Activated CD8-positive, alpha-beta T cell treated with anti-CD3 and anti-CD28 coated beads for 36 hours (primary cell): ENCODE measurements at places on chromosomes 2 and 18. TPM values are rescaled to one million over a fixed set of nuclear protein-coding genes. Genes with fewer than 3 reads are reported as not detected.

The SERPINB13 gene
- total RNA-seq: not detected

The REG1B gene
- total RNA-seq: not detected

The EEF1B2 gene
- total RNA-seq: 1,169 TPM

- no peaks in the 10 kb centered on the region for H3K27me3 ChIP-seq
- H3K4me1 ChIP-seq: no peaks in the 10 kb centered on the region
- DNase-seq: no peak
- no peaks in the 10 kb centered on the region for H3K36me3 ChIP-seq
- no peak overlapping the region for H3K27ac ChIP-seq
Measured at GRCh38 chr2:183948861-183949260, 649.5 kb upstream of the ZNF804A start.

DNA sequence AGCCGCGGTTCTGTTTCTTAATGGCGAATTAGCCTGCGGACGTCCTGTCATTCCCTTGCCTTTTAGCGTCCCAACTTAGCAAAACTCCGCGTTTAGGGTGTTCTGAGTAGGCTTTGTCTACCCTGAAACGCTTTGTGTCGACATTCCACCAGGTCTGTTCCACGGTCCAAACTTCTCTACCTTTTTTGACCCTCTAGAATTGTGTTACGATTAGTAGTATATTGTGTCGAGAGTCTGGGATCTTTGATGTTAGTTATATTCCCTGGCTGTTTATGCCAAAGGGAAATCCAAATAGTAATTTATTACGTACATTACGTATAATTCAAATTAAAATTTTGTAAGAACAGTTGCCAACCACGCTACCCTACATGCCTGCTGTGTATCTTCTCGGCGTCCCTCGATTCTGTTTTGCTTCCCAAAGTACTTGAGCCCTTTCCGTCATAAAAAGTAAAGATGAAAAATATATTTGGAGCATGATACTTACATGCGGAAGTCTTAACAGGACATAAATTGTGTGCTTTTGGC lies 495 bp upstream of the TTC32 start:
- H3K27ac ChIP-seq: peak overlapping the region; percentile 97
- H3K4me3 ChIP-seq: peak overlapping the region; percentile 81
- peaks cover 15% of the 10 kb centered on the region for H3K36me3 ChIP-seq
- DNase-seq: no peak
- H3K27me3 ChIP-seq: no peaks in the 10 kb centered on the region

The RSAD2 gene
- total RNA-seq: 3.7 TPM

GRCh38 chr2:203534621-203535077 lies 452 bp downstream of the RAPH1 start:
- H3K36me3 ChIP-seq: no peaks in the 10 kb centered on the region
- peaks cover 39% of the 10 kb centered on the region for H3K27me3 ChIP-seq
- H3K4me1 ChIP-seq: peaks cover 19% of the 10 kb centered on the region
- H3K27ac ChIP-seq: no peak overlapping the region

- H3K36me3 ChIP-seq: no peaks in the 10 kb centered on the region
- H3K4me3 ChIP-seq: no peak overlapping the region
- no peak overlapping the region for H3K27ac ChIP-seq
- no peak for DNase-seq
Measured at GRCh38 chr2:187851955-187852561, 297.8 kb upstream of the TFPI start.
